ENCODE measurements at places on chromosomes 3 and 15.

DNA sequence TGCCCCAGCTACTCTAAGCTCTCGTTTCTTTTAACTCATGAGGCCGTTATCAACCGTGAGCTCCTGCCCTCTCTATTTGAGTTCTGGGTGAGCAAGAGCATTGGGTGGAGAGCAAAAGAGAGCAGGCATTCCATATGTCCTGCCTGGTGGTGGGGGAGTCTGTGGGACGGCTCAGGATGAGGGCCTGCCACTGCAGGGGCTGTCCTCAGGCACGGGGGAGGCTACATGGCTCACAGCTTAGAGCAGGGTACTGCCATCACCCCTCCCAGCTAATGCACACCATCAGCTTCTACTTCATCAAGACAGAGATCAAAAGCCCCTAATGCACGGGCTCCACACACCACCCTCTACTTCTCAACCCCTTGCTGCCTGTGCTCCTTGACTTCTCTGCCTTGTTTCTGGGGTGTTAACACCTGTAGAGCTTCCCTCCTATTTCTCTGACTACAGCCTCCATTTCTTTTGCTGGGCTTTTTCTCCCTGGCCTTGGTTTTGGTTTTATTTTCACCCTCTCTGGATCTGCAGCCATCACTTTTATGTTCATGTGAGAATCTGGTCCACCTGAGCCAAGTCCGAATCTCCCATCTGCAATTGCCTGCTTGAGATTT is 114.1 kb downstream of the ALDH1A2 start:
- DNase-seq: no peak

DNA sequence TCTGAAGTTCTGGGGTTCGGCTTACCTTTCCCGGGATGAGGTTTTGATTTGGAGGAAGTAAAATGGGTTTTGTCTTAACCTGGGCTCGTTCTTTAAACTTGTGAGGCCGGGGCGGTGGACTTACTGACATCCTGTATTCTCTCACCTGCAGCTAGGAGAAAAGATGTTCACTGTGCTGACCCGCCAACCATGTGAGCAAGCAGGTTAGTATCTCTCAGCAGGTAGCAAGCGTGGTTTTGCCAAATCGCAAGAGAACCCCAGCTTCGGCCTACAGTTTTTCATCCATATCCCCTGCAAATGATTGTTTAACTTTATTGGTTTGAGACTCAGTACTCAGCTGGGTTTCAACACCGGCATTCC is 891 bp downstream of the ENTPD3 start:
- no peak for DNase-seq

DNA sequence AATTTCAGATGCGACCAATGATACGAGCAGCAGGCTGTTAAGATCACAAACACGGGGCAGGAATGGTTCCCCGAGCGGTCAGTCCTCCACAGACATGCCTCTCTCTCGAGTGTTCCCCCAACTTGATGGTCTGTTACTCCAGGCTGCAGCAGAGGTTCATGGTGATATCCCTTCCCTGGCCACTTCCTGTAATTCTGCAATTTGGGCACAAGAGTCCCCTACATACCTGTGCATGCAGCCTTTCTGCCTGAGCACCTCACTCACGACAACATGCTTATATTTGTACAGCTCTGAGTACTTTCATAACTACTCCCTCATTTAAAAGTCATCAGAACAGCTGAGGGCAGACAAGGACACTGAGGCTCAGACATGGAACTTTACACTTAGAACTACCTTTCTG is 408.1 kb upstream of the NR2F2 start:
- no peak for DNase-seq

DNA sequence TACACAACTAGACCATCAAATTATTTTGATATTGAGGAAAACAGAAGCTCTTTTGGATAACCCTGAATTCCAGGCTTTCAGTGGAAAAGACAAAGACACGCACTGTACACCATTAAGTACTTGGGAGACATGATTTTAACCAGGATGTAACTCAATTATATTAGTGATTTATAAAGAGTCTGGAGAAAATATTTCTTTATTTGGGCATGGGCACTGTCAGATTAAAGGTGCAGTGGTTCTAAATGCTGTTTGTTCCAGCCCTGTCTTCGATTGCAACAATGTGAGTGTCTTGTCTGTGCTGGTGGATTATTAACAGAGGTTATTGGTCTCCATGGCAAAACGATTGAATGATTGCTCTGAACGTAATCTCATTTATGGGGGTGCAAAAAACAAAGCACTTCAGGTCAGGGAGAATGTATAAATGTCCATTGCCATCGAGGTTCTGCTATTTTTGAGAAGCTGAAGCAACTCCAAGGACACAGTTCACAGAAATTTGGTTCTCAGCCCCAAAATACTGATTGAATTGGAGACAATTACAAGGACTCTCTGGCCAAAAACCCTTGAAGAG is at the start of gene TM4SF4:
Gene TM4SF4 (plus strand): TSS at position 448 of the 568 bp plus-strand sequence. CDS start 181 bp downstream, outside the sequence.
- no peak for DNase-seq

- no peak for DNase-seq
Measured at GRCh38 chr15:62564886-62565633, 400.0 kb upstream of the C2CD4B start.

GRCh38 chr3:134449277-134449676 is 36.5 kb downstream of the ANAPC13 start:
- DNase-seq: no peak

All from T-helper 17 cell (primary cell).